ENCODE measurements at places on chromosomes 5 and 9. TPM values are rescaled to one million over a fixed set of nuclear protein-coding genes. Genes with fewer than 3 reads are reported as not detected.

DNA sequence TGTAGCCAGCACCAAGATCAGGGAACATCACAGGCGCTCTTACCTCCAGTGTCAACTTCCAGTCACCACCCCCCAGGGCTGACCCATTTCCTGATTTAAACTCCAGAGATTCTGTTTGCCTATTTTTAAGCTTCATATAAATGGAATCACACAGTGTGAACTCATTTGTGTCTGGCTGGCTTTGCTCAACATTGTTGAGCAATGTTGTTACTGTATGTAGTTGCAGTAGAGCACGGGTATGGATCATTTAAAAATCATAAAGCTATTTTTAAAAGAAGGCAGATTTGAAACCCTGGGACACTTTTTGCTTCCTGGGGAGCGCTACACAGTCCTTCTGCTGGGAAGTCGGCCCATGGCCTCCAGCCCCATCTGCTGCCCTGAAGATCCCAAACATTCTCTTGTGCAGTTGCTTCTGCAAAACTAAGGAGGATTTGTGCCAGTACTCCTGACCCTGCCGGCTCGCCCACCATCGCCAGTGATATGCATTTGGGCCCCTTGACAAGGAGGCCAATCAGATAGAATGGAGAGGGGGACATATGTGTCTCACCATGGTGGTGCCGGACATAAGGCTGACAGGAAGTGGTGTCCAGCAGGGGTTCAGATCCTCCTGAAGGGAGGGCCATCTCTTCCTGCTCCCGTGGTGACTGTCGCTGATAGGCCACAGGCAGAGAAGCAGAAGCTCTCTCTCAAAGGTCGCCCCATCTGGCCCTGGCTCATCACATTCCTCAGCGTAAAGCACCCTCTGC is 13.3 kb downstream of the DCANP1 start:
- H3K27me3 ChIP-seq = peaks cover 4% of the 10 kb centered on the region
- H3K4me1 ChIP-seq = peaks cover 48% of the 10 kb centered on the region
- DNase-seq = no peak
- no peak overlapping the region for H3K27ac ChIP-seq
- H3K36me3 ChIP-seq = no peaks in the 10 kb centered on the region

DNA sequence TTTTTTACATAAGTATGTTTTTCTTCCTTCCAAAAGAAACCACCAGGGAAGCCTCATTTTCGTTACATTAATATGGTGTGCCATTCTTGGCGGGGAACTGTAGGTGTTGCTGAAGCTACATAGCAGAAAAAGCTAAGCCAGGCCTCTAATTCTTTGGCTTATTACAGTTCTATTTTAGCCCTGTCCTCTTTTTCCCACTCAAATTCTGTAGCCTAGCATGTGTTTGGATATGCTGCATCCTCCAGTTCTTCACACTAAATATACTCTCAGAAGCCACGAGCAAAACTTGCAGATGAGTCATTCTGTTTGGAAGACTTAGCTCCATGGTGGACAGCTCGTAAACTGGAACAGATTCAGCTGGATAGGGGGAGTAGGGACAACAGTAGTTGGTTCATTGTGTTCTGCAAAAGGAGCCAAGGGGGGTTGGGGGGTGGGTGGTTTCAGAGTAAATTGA is 369.4 kb downstream of the TMEM161B start:
- H3K4me1 ChIP-seq = peaks cover 10% of the 10 kb centered on the region
- DNase-seq = no peak
- H3K27me3 ChIP-seq = peaks cover 4% of the 10 kb centered on the region
- H3K27ac ChIP-seq = no peak overlapping the region
- H3K36me3 ChIP-seq = no peaks in the 10 kb centered on the region

- peak overlapping the region; percentile 49 for H3K27ac ChIP-seq
- no peak for DNase-seq
- no peaks in the 10 kb centered on the region for H3K27me3 ChIP-seq
- no peak overlapping the region for H3K4me3 ChIP-seq
These were observed 441.9 kb upstream of the PIK3R1 start for GRCh38 chr5:67773411-67774266.

DNA sequence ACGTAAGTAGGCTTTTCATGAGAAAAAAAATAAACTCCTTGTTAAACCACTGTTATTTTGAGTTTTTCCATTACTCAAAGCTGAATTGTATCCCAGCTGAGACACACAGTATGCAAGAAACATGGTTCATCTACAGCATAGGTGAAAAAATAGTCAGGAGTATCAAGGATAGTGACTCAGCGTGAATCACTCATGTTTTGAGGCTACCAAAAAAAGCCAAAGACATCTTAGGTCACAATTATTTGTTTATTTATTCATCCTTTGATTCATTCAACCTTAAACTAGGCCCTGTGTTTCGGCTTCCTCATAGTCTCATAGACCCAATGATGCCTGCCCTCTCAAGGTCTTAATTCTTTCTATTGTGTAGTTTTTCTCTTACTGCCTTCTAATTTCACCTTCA is 32.9 kb upstream of the STX17 start:
- peaks cover 5% of the 10 kb centered on the region for H3K4me1 ChIP-seq
- H3K36me3 ChIP-seq = no peaks in the 10 kb centered on the region
- no peak overlapping the region for H3K4me3 ChIP-seq

DNA sequence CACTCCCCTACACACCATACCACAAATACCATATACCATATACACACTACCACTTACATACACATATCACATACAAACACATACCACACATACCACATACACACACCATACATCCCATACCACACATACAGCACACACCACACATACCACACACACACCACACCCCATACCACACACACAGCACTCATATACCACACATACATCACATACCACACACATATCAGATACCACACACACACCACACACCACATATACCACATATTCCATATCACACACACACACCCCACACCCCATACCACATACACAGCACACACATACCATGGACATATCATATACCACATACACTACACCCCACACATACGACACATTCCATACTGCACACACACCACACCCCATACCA is 276.6 kb downstream of the GADD45G start:
- peak; percentile 15 for DNase-seq
- H3K4me1 ChIP-seq = no peaks in the 10 kb centered on the region
- no peaks in the 10 kb centered on the region for H3K36me3 ChIP-seq
- no peaks in the 10 kb centered on the region for H3K27me3 ChIP-seq
- no peak overlapping the region for H3K4me3 ChIP-seq

DNA sequence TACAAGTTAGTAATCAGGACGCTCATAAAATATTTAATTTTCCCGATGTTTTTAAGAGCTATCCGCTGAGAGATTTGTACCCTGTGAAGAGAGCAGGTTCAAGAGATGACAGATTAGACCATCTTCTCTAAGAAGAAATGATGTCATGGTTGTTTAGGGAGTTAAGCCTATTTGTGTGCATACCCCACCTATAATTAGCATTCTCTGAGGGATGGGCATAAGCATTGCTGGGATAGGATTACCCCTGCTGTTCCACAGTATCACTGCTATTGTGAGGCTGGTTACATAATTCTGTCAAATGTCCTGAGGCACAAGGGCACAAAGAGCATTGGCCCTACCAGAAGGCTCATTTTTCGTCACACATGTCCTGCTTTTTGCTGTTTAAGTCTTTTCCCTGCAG is 687.0 kb downstream of the CETN3 start:
- H3K36me3 ChIP-seq = no peaks in the 10 kb centered on the region
- H3K4me3 ChIP-seq = no peak overlapping the region
- no peaks in the 10 kb centered on the region for H3K4me1 ChIP-seq
- no peaks in the 10 kb centered on the region for H3K27me3 ChIP-seq
- no peak for DNase-seq

GRCh38 chr5:52119768-52120167 is 667.9 kb upstream of the ITGA1 start:
- peaks cover 3% of the 10 kb centered on the region for H3K27me3 ChIP-seq
- no peaks in the 10 kb centered on the region for H3K4me1 ChIP-seq
- no peak for DNase-seq
- H3K27ac ChIP-seq = no peak overlapping the region
- H3K4me3 ChIP-seq = no peak overlapping the region

- H3K27ac ChIP-seq = no peak overlapping the region
- H3K36me3 ChIP-seq = no peaks in the 10 kb centered on the region
- peaks cover 5% of the 10 kb centered on the region for H3K4me1 ChIP-seq
These were observed 100.2 kb downstream of the PIP5K1B start for GRCh38 chr9:68804911-68805889.

GRCh38 chr5:68924481-68925145 is 169.2 kb upstream of the SLC30A5 start:
- DNase-seq = no peak
- no peak overlapping the region for H3K27ac ChIP-seq
- H3K36me3 ChIP-seq = no peaks in the 10 kb centered on the region
- peaks cover 5% of the 10 kb centered on the region for H3K4me1 ChIP-seq
- no peaks in the 10 kb centered on the region for H3K27me3 ChIP-seq
- H3K4me3 ChIP-seq = no peak overlapping the region

GRCh38 chr9:69130456-69131441 is 43.3 kb upstream of the TJP2 start:
- DNase-seq = peak; percentile 39
- peaks cover 9% of the 10 kb centered on the region for H3K36me3 ChIP-seq
- H3K27ac ChIP-seq = peak overlapping the region; percentile 90
- no peaks in the 10 kb centered on the region for H3K27me3 ChIP-seq
- H3K4me1 ChIP-seq = peaks cover 31% of the 10 kb centered on the region
- H3K4me3 ChIP-seq = peak overlapping the region; percentile 35

- H3K27me3 ChIP-seq = peaks cover 15% of the 10 kb centered on the region
- no peaks in the 10 kb centered on the region for H3K36me3 ChIP-seq
- no peak for DNase-seq
- peak overlapping the region; percentile 17 for H3K4me3 ChIP-seq
These were observed 185.4 kb downstream of the EBF1 start for GRCh38 chr5:158914008-158915000.

DNA sequence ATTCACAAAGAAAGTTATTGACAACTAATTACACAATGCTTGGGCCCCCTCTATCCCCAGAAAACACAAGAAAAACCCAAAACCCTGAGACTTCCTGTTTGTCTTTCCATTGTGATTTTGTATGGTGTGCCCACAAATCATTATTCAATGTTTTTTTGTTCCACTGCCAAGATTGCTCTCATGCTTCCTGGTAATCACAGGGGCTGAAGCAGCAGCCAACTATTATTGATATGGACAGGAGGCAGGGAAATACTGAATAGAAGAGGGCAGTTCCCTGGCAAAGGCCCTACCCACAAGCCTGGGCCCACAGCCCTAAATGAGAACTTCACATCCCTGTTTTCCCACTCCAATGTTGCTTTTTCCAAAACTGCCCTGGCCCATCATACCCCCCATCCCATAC is 21.5 kb upstream of the RFK start:
- no peaks in the 10 kb centered on the region for H3K36me3 ChIP-seq
- H3K4me1 ChIP-seq = peaks cover 10% of the 10 kb centered on the region
- no peak for DNase-seq
- H3K4me3 ChIP-seq = no peak overlapping the region
- no peaks in the 10 kb centered on the region for H3K27me3 ChIP-seq
- H3K27ac ChIP-seq = no peak overlapping the region

- DNase-seq = no peak
- peaks cover 42% of the 10 kb centered on the region for H3K36me3 ChIP-seq
- H3K4me3 ChIP-seq = peak overlapping the region; percentile 86
- H3K4me1 ChIP-seq = peaks cover 50% of the 10 kb centered on the region
These were observed 7.0 kb downstream of the MSX2 start for GRCh38 chr5:174731214-174732035.

DNA sequence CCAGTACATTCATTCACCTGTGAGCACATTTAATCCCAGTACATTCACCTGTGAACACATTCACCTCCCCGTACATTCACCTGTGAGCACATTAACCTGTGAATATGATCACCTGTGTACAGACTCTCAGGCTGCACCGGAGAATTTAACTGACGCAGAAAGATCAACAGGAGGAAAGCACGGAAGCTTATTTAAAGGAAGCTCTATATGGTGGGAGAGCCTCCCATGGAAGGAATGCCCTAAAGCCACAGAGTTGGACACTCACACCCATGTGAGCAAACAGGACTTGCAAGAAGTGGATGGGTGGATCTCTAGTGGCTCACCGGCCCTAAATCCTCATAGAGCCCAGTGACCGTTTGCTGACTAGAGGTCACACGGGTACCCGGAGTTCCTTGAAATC is 38.2 kb downstream of the TRIP13 start:
- peaks cover 4% of the 10 kb centered on the region for H3K36me3 ChIP-seq
- peak overlapping the region; percentile 55 for H3K4me3 ChIP-seq
- peak overlapping the region; percentile 86 for H3K27ac ChIP-seq
- H3K27me3 ChIP-seq = peaks cover 38% of the 10 kb centered on the region
- DNase-seq = no peak

DNA sequence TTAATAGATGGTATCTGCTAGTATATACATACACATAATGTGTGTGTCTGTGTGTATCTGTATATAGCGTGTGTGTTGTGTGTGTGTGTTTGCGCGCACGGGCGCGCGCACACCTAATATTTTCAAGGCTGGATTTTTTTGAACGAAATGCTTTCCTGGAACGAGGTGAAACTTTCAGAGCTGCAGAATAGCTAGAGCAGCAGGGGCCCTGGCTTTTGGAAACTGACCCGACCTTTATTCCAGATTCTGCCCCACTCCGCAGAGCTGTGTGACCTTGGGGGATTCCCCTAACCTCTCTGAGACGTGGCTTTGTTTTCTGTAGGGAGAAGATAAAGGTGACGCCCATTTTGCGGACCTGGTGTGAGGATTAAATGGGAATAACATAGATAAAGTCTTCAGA is 757 bp downstream of the FXN start:
- H3K4me1 ChIP-seq = peaks cover 18% of the 10 kb centered on the region
- peaks cover 8% of the 10 kb centered on the region for H3K36me3 ChIP-seq
- H3K4me3 ChIP-seq = peak overlapping the region; percentile 95
- H3K27me3 ChIP-seq = no peaks in the 10 kb centered on the region

- no peak for DNase-seq
- peak within 1 kb of the TSS; percentile 88 for H3K27ac ChIP-seq
- peak within 1 kb of the TSS; percentile 98 for H3K4me3 ChIP-seq
- H3K36me3 ChIP-seq = peaks cover 3% of the 10 kb centered on the region
- peaks cover 42% of the 10 kb centered on the region for H3K4me1 ChIP-seq
These were observed at the start of gene PCDH1 for GRCh38 chr5:141878186-141878710. TSS of gene PCDH1 (minus strand) at chr5:141878410. CDS start at chr5:141878262, 148 bp downstream.

DNA sequence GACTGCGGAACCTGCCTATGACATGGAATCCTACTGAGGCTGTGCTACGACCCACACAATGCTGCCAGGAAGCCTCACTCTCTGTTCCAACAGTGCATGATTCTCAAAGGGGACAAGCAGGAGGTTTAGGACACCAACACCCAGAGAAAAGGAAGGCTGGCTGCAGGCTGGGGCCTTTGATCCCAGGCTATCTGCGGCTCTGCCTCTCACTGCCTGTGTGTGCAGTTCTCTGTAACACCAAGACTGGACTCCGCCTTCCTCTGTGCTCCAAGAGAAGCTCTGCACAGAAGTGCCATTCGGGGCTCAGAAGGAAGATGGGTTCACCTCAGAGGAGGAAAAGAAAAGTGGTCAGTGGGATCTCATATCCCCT is 20.5 kb downstream of the ANKH start:
- peak overlapping the region; percentile 12 for H3K4me3 ChIP-seq
- DNase-seq = no peak
- H3K27ac ChIP-seq = peak overlapping the region; percentile 78
- H3K36me3 ChIP-seq = peaks cover 10% of the 10 kb centered on the region

Gene TERT
- 1.7 TPM for total RNA-seq

Gene OR1J2
- total RNA-seq = not detected

Gene DNAJA1
- total RNA-seq = 189 TPM

Gene OSMR
- 1.3 TPM for total RNA-seq

Gene SLC45A2
- 2.1 TPM for total RNA-seq

Gene ABO
- 3.7 TPM for total RNA-seq

Gene GFI1B
- 0.45 TPM for total RNA-seq

Gene HOMER1
- total RNA-seq = 20.0 TPM

Gene STK32A
- total RNA-seq = 2.0 TPM

Gene CACFD1
- 45.6 TPM for total RNA-seq
